ENCODE measurements at places on chromosomes 13 and 19. TPM values are rescaled to one million over a fixed set of nuclear protein-coding genes. Genes with fewer than 3 reads are reported as not detected.

DNA sequence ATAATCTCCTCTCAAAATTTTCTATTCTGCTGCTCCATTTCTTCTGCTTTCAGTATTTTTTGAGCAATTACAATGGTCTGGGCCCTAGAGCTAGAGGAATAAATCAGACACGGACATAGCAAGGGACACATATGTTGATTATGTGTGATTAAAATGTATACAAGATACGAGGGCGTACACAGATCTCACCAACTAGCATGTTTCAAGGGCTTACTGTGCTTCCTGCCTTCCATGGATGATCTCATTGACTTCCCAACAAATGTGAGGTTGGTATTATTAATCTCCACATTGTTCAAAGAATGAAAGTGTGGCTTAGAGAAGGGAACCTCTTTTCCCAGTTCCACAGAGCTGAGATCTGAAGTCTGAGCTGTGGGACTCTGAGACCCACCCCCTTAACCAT, 9.1 kb downstream of the PLD3 start:
- no peaks in the 10 kb centered on the region for H3K36me3 ChIP-seq
- no peak overlapping the region for H3K27ac ChIP-seq
- no peaks in the 10 kb centered on the region for H3K27me3 ChIP-seq
- H3K4me3 ChIP-seq, result no peak overlapping the region

GRCh38 chr19:55402509-55402908, 5.1 kb downstream of the UBE2S start:
- peaks cover 16% of the 10 kb centered on the region for H3K4me1 ChIP-seq
- H3K4me3 ChIP-seq, result no peak overlapping the region
- H3K27ac ChIP-seq, result no peak overlapping the region
- DNase-seq, result no peak
- H3K27me3 ChIP-seq, result no peaks in the 10 kb centered on the region

- peaks cover 5% of the 10 kb centered on the region for H3K4me1 ChIP-seq
- peaks cover 6% of the 10 kb centered on the region for H3K36me3 ChIP-seq
- no peak overlapping the region for H3K27ac ChIP-seq
Observed at GRCh38 chr13:37526710-37527473, 71.7 kb downstream of the POSTN start.

DNA sequence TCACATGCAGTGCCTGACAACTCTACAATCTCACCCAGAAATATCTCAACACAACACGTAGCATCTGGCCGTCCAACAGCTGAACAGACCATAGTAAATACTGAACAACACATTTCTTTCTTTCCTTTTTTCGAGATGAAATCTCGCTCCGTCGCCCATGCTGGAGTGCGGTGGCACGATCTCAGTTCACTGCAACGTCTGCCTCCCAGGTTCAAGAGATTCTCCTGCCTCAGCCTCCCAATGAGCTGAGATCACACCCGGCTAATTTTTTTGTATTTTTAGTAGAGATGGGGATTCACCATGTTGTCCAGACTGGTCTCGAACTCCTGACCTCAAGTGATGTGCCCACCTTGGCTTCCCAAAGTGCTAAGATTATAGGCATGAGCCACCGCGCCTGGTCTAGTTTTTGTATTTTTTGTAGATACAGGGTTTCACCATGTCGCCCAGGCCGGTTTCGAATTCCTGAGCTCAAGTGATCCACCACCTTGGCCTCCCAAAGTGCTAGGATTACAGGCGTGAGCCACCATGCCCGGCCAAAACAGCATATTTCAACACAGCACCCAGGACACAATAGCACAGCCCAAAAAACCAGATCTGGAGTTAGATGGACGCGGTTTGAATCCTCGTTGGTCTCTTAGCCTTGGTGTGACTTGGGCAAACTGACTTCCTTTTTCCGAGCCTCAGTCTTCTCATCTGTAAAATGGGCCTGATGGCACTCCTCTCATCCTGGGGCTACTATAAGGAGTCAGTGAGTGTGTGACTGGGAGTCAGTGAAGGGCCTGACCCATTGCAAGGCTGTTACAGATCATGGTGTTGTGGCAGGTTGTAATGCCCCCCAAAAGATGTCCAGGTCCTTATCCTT, 22.6 kb downstream of the CYP2A6 start:
- no peak overlapping the region for H3K27ac ChIP-seq
- H3K4me3 ChIP-seq, result no peak overlapping the region
- H3K4me1 ChIP-seq, result peaks cover 22% of the 10 kb centered on the region
- DNase-seq, result no peak
- no peaks in the 10 kb centered on the region for H3K27me3 ChIP-seq
- no peaks in the 10 kb centered on the region for H3K36me3 ChIP-seq

GRCh38 chr13:52348983-52349780, 56.8 kb downstream of the THSD1 start:
- no peak overlapping the region for H3K4me3 ChIP-seq
- H3K4me1 ChIP-seq, result peaks cover 4% of the 10 kb centered on the region
- H3K36me3 ChIP-seq, result no peaks in the 10 kb centered on the region
- DNase-seq, result no peak

- peaks cover 6% of the 10 kb centered on the region for H3K4me1 ChIP-seq
- H3K27ac ChIP-seq, result peak within 1 kb of the TSS; percentile 100
- H3K4me3 ChIP-seq, result peak within 1 kb of the TSS; percentile 92
- no peaks in the 10 kb centered on the region for H3K27me3 ChIP-seq
- peak; percentile 70 for DNase-seq
Observed at GRCh38 chr19:51887522-51888498, at the start of gene ZNF577. TSS of gene ZNF577 (minus strand) at chr19:51887951. CDS start at chr19:51880382, 7,569 bp downstream.

- no peaks in the 10 kb centered on the region for H3K4me1 ChIP-seq
- H3K27ac ChIP-seq, result no peak overlapping the region
- peaks cover 52% of the 10 kb centered on the region for H3K36me3 ChIP-seq
- no peak for DNase-seq
Observed at GRCh38 chr19:37227996-37228395, 10.0 kb downstream of the ZNF383 start.

GRCh38 chr19:50290775-50291174, 38.4 kb downstream of the KCNC3 start:
- no peak overlapping the region for H3K4me3 ChIP-seq
- peaks cover 4% of the 10 kb centered on the region for H3K27me3 ChIP-seq
- H3K27ac ChIP-seq, result no peak overlapping the region
- no peak for DNase-seq
- H3K4me1 ChIP-seq, result no peaks in the 10 kb centered on the region
- peaks cover 45% of the 10 kb centered on the region for H3K36me3 ChIP-seq

DNA sequence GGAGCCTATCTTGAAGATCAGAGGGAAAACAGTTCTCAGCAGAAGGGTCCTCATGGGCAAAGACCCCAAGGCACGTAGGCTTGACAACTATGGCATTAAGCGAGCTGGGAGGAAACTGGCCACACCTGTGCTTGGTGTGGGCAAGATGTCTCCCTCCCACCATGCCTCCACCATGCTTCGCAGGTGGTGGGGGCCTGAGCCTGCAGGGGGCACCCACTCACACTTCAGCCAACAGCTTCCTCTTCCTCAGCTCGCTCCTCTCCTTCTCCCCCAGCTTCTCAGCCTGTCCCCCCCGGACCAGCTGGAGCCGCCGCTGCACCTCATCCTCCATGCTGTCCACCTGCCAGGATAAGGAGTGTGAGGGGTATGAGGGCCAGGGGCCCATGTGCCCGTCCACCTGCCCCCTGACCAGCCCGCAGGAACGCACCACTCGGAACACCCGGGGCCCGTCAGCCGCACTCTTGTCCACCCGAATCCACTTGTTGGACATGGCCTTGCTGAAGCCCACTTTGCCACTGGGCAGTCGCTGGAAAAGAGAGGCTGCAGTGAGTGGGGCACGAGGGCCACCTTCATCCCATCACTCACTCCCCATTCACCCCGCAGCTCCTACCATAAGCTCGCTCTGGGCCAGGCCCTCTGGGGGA, 3.4 kb downstream of the FARSA start:
- no peak overlapping the region for H3K4me3 ChIP-seq
- no peaks in the 10 kb centered on the region for H3K27me3 ChIP-seq
- H3K27ac ChIP-seq, result no peak overlapping the region
- H3K36me3 ChIP-seq, result peaks cover 17% of the 10 kb centered on the region

GRCh38 chr19:2590630-2591399, 111.7 kb downstream of the GNG7 start:
- no peak overlapping the region for H3K4me3 ChIP-seq
- DNase-seq, result no peak
- H3K36me3 ChIP-seq, result no peaks in the 10 kb centered on the region
- H3K27ac ChIP-seq, result no peak overlapping the region
- H3K4me1 ChIP-seq, result no peaks in the 10 kb centered on the region

Gene BRCA2
- total RNA-seq, result 8.1 TPM

Gene COL4A1
- total RNA-seq, result 362 TPM

Gene NLRP5
- not detected for total RNA-seq

Measured in mesothelial cell of epicardium (in vitro differentiated cells).